ENCODE measurements at places on chromosomes 5 and 9.

GRCh38 chr5:59152701-59153245, 569.9 kb downstream of the RAB3C start:
- no peak for DNase-seq

DNA sequence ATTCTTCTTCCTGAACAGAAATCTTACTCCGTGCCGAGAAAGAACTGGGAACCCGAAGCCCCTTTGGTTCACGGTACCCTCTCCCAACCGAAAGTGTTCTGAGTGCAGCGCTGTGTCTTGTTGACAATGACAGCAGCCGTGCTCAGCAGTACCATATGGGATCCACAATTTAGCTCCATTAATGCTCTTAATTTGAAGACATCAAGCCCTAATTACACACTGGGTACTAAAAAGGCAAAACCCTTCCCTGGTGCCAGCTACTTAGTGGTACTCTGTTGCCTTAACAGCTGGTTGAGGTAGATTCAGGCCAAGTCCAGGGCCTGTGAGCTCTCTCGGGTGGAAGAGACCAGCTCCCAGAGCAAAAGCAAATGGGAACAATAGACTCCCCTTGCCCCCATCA, 24.5 kb downstream of the DDX31 start:
- no peak for DNase-seq

GRCh38 chr5:68259700-68260099, 44.1 kb downstream of the PIK3R1 start:
- no peak for DNase-seq

- no peak for DNase-seq
Measured at GRCh38 chr5:128538250-128539037, 399 bp upstream of the FBN2 start.

- DNase-seq = no peak
Measured at GRCh38 chr9:133767625-133768024, 29.5 kb upstream of the SARDH start.

- DNase-seq = no peak
Measured at GRCh38 chr5:172496671-172497371, 42.5 kb upstream of the SH3PXD2B start.

- no peak for DNase-seq
Measured at GRCh38 chr5:3362606-3362910, 233.1 kb upstream of the IRX1 start.

- no peak for DNase-seq
Measured at GRCh38 chr5:131749723-131750470, 46.9 kb downstream of the FNIP1 start.

GRCh38 chr9:116812231-116813030, 125.3 kb downstream of the TRIM32 start:
- DNase-seq = no peak

GRCh38 chr9:124297551-124297901, 39.8 kb downstream of the NEK6 start:
- DNase-seq = no peak

DNA sequence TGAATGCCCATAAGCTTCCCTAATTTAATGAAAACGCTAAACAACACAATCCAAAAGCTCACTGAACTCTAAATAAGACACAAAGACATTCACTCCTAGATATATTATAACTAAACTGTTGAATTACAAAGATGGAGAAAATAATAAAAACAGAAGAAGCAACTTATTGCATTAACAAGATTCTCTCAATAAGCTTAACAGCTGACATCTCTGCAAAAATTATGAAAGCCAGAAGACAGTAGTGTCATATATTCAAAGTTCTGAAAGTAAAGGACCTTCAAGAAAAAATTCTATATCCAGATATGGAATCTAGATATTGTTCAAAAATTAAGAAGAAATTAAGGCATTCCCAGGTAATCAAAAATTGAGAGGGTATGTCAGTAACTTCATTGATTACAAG, 957.8 kb upstream of the TYRP1 start:
- DNase-seq = no peak

Data from GOT3 (cell line).